Stimulated activated CD4-positive, alpha-beta T cell treated with anti-CD3 and anti-CD28 coated beads, Interleukin-1b, Interleukin-23, amount 100 ng/mL, for 1 hour (primary cell): ENCODE measurements at places on chromosomes 7 and 10.

DNA sequence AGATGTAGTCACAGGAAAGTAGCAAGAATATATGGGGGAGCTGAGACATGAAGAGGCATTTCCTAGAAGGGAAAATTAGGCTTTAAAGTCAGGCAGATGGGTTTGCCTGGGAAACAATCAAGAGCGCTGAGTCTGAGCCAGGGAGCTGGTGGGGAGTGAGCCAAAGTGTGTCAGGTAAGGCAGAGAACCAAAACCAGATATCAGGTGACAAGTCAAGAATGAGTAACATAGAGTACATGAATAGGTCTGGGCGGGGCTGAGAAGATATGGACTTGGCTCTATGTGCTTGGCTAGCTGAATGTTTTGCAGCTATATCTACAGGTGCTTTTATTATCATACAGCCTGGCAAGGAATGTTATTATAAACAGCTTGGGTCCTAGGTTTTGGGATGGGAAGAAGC lies 49.3 kb downstream of the GPR141 start:
- DNase-seq: no peak

DNA sequence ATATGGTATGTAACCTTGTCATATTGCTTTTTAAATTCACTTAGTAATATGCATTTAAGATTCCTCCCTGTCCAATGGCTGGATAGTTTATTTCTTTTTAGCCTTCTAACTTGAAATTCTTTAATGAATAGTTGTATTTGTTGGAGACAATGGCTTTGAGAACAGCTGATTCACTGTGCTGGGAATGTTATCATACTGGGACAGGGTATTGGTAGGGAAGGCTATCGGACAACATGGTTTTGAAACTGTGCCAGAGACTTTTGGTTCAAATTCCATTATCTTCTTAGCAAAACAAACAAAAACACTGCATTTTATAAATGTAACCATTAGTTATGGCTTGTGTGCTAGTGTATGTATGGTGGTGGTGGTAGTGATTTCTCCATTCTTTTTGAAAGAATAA lies 517.1 kb upstream of the ANKRD30A start:
- no peak for DNase-seq

GRCh38 chr10:123151737-123152135 lies 2.5 kb upstream of the BUB3 start:
- no peak for DNase-seq

DNA sequence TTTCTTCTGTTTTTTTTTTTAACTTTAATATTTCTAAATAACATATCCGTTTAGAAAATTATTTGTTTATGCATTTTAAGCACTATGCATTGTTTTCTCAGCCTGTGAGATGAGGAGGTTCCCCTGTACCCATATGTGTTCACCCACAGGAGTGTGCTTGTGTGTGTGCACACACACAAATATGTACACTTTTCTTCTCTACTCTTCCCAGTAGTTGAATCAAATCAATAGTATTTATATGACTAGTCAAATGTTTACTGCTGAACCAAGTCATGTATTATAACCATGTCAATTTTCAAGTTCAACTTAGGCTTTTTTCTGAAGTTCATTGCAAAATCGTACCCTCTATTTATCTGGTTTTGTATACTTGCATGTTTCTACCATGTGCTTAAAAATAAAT lies 37.3 kb downstream of the HDAC9 start:
- no peak for DNase-seq

GRCh38 chr7:12152196-12152918 lies 58.7 kb upstream of the TMEM106B start:
- DNase-seq: no peak

DNA sequence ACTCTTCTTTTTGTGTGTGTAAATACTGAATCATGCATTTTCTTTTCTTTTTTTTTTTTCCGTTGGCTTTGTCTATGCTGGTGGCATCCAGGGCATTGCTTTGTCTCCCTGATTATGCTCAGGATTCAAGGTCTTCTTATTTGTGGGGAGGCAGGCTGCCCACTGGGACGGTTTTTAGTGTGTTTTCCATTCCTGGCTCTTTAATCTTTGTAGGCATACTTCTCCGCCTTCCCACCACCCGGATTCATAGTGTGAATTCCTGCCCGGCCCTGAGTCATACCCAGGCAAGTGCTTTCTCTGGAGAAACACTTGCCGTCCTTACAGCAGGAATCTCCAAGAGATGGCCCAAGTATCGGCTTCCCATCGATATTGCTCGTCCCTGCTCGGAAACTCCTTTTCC lies 5.2 kb downstream of the ZNF655 start:
- DNase-seq: no peak

GRCh38 chr10:74140553-74140952 lies 10.1 kb downstream of the AP3M1 start:
- no peak for DNase-seq

DNA sequence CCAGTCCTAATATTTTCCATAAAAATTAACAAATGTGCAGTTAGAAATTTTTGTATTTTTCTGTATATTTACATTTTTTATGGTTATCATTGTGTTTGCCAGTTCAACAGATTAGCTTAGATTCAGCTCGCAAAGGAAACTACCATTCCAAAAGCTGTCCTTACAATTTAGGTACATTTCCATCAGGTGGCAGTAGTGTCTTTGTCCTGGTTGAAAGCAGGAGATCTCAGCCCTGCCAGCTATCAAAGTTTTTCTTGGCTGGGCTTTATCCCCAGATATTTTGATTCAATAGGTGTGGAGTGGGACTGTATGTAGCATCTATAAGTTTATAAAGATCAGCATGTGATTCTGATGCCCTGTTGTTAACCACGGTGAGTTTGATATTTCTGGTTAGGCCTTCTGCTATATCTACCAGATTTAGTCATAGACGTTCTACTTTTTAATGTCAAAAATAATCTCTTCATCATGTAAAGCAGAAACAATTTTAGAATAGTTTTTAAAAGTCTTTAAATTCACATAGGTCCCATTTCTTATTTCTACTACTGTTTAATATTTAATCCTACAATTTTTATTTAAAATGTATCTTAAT lies 15.5 kb upstream of the ICA1 start:
- no peak for DNase-seq

GRCh38 chr7:127380479-127380878 lies 12.0 kb downstream of the ZNF800 start:
- DNase-seq: no peak

DNA sequence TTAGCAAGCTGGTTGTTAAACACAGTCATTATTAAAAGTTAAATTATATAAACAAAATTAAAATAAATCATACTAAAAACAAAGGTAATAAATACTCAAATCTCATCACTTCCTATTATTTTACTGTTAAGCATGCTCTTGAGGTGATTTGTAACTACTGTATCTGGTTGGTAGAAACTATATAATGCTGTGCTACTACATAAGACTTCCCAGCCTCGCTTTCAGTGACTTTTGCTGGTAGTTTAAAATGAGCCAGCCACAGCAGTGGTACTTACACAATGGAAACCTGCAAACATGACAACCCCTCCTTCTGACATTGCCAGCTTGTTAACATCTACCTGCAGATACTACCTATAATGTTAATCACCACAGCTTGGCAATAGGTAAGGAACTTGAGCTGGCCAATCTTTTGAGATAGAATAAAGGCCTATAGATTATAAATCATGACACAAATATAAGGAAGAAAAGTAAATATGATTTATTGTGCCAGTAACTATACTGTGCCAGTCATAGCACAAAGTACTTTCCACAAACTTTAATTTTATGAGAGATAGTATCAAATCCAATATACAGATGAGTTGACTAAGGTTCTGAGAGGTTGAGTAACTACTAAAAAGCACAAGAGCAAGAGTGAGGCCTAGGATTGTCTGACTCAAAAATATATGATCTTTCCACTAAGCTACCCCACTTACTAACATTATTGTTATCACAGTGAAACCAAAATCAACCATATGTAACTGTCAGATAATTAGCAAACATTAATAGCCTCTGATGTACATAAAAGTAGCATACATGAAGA lies 181.1 kb upstream of the ASAH2 start:
- no peak for DNase-seq

GRCh38 chr7:116786791-116787443 lies 75.5 kb upstream of the CAPZA2 start:
- no peak for DNase-seq

- peak; percentile 56 for DNase-seq
Observed at GRCh38 chr7:104983578-104984539, 30.1 kb upstream of the KMT2E start.

DNA sequence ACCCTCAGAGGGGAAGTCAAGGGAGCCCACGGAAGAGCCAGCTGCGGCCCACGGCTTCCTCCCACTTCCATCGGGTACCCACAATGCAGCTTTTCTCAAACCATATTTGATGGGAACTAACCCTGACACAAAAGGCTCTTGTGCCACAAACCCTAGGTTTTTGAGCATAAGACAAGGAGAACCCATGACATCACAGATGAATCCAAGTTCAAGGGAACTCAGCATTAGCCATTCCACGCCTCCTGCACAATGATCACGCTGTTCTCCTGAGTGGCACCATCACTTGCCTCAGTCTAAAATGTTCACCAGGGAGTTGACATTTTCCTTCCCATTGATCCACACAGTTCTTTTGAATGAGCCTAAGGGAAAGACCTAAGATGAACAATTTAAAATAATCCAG lies 70.4 kb downstream of the ITIH5 start:
- DNase-seq: no peak

GRCh38 chr7:26454180-26454579 lies 162.5 kb downstream of the SNX10 start:
- DNase-seq: no peak

- DNase-seq: peak; percentile 12
Observed at GRCh38 chr10:34994565-34995142, 95.5 kb downstream of the CUL2 start.

DNA sequence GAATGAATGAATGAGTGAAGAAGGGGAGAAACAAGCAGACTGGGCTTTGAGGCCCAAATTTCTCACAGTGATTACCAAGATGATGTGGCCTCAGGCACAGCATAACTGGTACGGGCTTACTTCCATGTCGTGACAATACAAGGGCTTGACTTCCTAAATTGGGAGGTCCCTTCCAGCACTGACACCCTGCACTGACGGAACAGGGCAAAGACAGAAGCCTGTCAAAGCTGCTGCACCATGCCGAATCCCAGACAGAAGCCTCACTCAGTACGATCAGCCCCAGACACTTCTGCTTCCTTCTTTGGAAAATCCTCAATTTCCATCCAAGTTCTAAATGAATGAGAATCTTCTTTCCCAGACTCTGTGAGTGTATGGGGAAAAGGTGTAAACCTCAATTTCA lies 51.9 kb downstream of the GNA12 start:
- no peak for DNase-seq

DNA sequence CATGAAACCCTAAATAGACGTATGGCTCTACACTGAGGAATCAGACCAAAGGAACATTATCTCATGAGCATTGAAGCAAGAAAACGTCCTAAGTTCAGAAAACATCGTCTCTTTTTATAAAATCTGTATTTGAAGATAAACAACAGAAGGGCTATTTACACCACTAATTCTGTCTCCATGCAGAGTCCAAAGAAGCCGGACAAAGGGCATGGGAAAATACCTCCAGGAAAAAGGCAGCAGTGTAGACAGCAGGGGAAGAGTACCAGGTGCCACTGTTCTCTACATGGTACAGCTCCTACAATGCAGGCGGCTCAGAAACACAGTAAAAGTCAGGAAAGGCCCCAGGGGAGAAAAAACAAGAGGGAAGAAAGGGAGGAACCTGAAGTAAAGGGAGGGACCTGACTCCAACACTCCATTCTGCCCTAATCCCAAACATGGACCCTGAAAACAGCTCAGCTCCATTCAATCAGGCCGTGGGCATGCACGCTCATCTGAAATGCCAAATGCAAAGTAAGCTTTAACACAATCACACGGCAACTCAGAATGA lies 17.5 kb downstream of the FAM171A1 start:
- DNase-seq: no peak

GRCh38 chr10:114662646-114663217 lies 4.7 kb upstream of the ABLIM1 start:
- no peak for DNase-seq

GRCh38 chr7:99601656-99602310 lies 3.7 kb downstream of the TMEM225B start:
- no peak for DNase-seq

DNA sequence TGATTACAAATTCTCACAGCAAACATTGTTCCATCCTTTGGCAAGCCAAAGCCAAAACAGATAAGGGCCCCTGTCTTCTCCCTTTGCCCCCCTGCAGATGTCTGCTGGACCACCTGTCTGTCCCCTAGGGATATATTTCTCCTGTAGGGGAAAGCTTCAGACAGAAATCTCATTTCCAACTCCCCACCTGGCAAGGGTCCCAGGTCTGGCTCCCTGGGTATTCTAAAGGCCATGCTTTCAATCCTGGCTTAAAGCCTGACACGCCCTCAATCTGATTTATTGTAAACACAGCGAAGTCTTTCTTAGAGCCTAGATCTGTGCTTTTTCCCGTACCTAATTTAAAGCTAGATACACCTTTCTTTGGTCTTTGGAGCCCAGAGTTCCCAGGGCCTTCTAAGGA lies 66.1 kb downstream of the KCNMA1 start:
- DNase-seq: no peak

DNA sequence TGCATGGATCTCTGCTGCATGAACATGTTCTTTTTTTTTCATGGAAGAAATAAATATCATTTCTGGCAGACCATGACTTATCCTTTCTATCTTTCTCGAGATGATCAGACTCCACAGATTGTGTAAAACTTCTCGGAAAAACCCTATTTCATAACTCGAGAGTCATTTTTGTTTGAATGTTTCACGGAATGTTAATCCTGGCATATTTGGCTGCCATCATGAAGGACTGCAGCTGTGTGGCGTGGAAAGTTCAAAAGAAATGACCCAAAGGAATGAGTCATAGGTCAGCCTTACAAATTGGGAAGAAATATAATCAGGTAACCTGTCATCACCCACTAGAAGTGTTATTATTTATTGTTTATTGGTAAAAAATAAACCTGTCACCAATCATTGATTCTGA lies 566.8 kb downstream of the SDK1 start:
- no peak for DNase-seq

- no peak for DNase-seq
Observed at GRCh38 chr7:107592361-107593024, 12.4 kb downstream of the BCAP29 start.

- DNase-seq: no peak
Observed at GRCh38 chr10:52391927-52392602, 78.0 kb downstream of the DKK1 start.

DNA sequence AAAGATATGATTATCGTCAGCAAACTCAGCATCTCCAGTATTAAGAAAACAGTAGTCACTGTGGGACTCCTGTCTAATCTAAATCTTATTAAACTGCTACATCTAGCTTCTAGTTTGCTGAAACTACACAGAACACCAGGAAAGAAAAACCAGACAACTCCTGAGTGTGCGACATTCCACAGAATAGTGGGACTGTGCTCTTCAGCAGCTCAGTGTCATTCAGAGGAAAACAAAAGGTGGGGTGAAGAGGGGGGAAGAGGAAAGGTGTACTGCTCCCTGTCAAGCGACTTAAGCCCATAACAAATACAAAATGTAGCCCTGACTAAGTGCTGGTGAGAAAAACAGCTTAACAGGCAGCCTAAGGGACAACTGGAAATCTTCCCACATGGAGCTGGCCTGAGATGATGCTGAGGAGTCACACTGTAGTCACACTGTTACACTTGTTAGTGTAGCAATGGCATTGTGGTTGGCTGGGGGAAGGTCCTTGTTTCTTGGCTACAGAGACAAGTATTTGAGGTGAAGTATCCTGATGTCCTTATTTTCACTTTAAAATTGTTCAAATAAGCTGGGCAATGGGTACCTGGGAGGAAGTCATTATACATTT lies 135.5 kb downstream of the USP6NL start:
- DNase-seq: no peak

GRCh38 chr7:113945018-113945938 lies 26.5 kb upstream of the PPP1R3A start:
- no peak for DNase-seq
